ENCODE measurements at places on chromosomes 5 and 9.

DNA sequence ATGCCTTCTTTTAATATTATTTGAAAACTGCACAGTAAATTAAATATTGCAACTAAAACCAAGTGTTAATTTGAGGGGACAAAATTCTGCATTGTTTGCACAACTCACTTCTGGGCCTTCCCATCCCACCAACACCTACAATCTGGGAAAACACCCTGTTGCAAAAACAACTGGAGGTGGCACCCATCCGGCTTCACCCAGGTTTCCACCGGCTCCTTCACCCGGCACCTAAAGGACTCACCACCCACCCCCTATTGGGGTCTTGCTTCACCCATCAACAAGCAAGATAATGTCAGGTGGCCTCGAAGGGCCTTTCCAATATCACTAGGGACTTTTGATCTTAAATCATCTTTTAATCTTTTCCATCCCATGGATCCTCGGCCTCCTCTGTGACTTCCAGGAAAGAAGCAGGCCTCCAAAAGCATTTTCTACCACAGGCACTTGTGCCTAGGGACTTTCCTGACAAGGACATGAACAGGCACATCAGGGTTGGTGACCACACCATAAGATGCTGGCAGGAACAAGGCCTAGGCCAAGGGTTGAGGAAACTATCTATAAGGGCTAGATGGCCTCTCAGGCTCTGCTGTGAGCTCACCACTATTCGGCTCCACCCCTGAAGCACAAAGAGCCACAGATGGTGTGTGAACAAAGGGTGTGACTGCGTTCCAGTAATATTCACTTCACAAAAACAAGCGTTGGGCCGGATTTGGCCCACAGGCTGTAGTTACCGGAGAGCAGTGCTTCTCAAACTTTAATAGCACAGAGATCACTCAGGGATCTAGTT, 205.1 kb downstream of the AUH start:
- DNase-seq, result no peak

GRCh38 chr9:134600836-134601638, 40.6 kb upstream of the COL5A1 start:
- no peak for DNase-seq

- no peak for DNase-seq
These were observed 3.2 kb upstream of the RNU6ATAC start for GRCh38 chr9:134167530-134167931.

DNA sequence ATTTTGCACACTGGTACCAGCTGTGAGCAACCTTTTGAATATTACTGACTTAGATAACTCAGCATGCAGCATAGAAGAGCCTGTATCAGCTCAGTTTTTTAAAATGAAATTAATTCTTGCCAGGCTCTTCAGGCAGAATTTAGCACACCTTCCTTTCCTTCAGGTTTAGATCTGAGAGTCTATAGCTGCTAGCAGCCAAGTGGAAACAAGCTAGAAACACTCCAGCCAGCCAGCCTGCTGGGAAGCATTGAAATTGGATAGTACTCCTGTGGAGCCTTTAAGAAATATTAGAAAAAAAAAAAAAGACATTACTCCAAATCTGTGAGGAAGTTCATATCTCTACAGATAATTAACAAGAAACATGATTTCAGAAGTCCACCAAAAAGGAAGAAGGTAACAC, 812.2 kb downstream of the DTWD2 start:
- no peak for DNase-seq

DNA sequence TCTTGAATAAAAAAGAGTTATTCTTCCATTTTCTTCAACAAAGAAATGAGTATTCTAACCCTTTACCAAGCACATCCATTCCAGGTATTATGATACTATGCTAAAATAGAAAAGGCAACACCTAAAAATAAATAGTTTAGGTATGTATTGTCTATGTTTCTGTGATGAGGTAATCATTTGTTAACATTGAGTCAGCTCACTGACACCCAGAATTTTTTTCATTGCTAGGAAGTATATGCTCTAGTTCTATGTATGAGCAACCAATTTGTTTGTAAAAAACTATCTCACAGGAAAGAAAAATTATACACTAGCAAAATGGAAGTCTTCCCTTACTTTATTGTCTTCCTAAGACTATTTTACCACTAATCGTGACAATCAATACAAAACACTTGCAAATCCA, 615.6 kb upstream of the GRIN3A start:
- DNase-seq, result no peak

- no peak for DNase-seq
These were observed 1.6 kb downstream of the BTNL3 start for GRCh38 chr5:180990086-180990881.

DNA sequence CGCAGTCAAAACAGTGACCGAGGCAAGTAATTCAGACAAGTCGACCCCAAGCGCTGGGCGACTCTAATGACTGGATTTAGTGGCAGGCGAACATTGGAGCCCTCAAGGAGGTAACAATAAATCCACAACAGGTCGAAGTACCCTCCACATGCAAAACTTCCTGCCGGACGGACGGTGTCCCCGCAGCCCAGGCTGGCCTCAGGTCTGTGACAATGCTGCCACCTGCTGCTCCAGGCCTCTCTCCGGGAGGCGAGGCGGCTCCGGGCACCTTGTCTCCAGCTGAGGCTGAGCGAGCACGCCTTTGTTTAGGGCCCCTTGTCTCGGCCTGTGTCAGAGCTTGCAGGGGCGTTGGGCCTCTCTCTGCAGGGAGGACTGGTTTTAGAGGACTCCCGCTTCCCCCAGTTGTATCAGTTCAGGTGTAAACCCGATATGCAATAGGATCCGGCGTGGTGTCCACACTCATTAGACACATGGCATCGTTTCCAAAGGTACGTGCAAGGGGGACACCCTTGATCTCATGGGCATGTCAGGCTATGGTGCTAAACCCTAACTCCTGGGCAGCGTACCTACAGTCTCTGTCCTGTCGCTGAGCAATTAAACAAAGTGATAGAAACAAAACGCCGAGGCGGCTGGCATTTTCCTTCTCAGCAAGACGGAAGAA, 628.0 kb upstream of the ADAMTS16 start:
- DNase-seq, result no peak

GRCh38 chr5:2709976-2710689, 41.3 kb downstream of the IRX2 start:
- DNase-seq, result no peak

DNA sequence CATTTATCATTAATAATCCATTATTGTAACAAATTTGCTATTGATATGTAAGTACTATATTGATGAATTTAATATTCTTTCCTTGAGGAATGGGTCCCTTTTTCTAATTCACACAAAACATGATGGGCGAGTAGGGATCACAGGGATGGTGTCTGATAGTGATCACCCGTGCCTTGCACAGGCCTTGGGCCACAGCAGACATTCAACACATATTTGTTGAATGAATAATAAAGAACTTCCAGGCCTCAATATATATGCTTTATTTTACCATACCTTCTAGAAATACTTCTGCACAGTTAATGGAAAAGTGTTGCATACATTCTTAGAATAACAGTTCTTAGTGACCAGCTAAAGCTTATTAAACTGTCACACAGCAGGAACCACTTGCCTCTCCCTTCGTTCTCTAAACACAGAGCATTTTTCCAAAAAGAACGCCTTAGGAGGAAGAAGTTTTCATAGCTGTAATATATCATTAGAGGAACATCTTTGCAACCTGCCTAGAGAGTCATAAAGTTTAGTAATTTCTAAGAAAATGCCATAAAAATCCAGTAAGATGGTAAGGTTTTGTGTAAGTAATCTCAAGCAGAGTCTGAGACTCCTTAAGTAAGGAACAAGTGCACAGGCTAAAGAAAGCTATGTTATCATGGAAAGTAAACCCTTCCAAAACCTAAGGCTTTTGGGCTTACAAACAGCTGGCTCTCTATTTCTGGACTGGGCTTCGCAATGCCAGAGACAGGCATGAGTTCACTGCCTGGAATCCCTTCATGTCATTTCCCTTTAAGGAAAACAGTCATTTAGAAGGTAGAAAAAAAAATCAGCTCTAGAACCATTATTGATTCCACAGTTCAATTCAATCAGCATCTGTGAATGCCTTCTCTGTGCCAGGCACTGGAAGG, 17.7 kb downstream of the TTLL11 start:
- no peak for DNase-seq

DNA sequence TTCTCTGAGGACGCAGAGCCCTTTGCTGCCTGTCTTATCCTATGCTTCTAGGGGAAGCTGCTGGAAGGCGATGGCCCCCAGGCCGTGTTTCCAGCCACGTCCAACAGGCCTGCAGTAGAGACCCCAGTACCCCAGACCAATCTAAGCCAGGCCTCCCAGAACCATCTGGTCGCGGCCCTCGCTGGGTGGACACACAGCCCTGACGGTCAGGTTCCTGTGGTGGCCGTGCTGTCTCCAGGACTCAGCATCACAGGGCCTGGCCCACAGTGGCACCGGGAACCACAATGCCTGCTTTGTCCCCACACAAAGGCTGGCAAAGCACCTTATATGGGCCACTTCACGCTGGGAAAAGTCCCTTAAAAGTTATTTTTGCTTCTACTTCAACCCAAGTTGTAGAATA, 44.5 kb downstream of the SEMA4D start:
- no peak for DNase-seq

- no peak for DNase-seq
These were observed 53.2 kb upstream of the CTXN3 start for GRCh38 chr5:127595484-127596368.

GRCh38 chr5:138032572-138033385, at the start of gene FAM13B:
TSS of gene FAM13B (minus strand) at chr5:138033079. CDS start at chr5:138019111, 13,968 bp downstream.
- peak; percentile 54 for DNase-seq

DNA sequence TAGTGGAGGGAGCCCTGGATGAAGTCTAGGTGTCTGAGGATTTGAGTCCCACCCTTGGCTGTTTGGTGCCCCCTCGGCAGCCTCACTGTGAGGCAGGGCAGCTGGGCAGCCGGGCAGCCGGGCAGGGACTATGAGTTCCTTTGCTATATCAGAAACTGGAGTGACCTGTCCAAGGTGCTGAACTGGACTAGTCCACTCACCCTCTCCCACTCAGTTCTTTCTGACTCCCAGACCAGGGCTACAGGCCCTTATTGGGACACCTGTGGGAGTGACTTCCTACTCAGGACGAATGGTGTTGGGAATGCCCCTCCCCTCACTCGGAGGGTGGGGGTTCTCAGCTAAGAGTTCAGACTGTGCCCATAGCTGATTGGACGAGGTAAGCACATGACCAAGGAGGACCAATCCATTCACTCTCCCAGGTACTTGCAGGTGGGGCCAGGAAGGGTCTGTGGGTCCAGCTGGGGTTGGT, 34.1 kb upstream of the RAPGEF1 start:
- no peak for DNase-seq

- no peak for DNase-seq
These were observed 136.8 kb downstream of the ESM1 start for GRCh38 chr5:54848581-54848980.

GRCh38 chr5:38551030-38552017, 5.1 kb downstream of the LIFR start:
- no peak for DNase-seq

DNA sequence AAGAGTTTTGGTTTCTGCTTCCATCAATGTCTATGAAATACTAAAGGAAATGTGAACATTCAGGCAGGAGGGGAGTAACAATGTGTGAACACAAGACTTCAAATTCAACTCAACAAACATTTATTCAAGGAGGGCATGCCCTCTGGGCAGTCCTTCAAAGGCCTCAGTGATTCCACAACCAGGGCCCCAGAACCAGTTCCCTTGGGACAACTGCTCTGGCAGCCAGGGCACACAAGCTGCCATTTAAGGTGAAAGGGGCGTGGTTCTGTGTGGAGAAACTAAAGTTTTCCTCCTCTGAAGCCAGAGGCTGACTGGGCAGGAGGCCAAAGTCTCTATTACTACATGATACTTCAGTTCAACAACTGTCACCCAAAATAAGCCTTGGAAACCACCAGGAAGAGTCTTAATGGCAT, 3.2 kb downstream of the RBM18 start:
- peak; percentile 36 for DNase-seq

DNA sequence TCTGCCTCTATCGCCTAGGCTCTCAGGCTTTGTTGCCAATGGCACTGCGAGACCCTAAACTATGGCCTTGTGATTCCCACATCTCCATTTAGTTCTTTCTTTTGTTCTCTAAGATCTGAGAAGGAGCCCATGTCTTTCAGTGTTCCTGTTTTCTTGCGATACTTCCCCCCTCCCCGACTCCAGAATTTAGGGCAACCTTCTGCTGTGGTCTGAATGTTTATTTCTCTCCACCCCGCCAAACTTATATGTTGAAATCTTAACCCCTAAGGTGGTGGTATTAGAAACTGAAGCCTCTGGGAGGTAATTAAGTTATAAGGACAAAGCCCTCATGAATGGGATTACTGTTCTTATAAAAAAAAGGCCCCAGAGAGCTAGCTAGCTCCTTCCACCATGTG, 6.4 kb downstream of the TMC1 start:
- no peak for DNase-seq

DNA sequence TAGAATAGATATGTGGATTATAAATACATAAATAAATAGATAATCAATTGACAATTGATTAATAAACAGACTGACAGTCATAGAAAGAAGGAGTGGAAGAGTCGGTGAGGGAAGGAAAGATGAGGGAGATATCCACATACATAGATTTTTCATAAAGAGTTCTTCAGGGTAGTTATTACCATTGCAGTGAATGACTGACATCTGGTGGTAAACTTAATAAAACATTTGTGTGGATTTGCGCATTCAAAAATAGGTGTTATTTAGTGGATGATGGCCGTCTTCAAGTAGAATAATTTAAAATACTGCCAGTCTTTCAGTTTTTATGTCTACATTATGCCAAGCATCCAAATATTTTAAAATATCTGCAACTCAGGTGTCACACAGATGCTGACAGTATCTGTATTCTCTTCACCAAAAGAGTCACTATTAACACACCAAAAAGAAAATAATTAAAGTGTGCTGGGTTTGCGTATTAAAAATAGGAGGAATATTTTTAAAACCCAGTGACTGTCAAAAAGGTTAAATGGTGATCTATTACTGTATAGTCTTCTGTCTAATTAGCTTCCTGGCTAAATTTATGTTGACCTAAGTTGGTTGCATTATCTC, 78.8 kb downstream of the GIN1 start:
- DNase-seq, result no peak

- no peak for DNase-seq
These were observed 1.0 kb downstream of the TRPC7 start for GRCh38 chr5:136364307-136364706.

GRCh38 chr9:93900971-93901861, 53.9 kb downstream of the BARX1 start:
- no peak for DNase-seq

GRCh38 chr5:151285683-151286082, 17.9 kb downstream of the SLC36A3 start:
- no peak for DNase-seq

DNA sequence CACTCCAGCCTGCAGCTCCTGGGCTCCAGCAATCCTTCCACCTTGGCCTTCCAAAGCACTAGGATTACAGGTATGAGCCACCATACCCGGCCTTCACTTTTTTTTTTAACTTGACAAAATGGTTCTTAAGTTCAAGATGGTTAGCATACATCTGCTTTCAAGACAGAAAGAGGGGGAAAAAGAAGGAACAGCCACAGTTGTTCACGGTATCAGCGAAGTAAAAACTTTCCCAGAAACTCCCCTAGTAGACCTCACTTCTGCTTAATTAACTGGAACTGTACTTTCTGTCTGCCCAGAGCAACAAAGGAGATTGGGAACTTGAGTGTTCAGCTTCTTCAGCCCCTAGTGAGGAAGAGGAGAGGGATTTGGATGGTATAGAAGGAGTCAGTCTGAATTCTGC, 116.7 kb downstream of the UGCG start:
- no peak for DNase-seq
